ENCODE measurements at places on chromosomes 3 and 15. TPM values are rescaled to one million over a fixed set of nuclear protein-coding genes. Genes with fewer than 3 reads are reported as not detected.

DNA sequence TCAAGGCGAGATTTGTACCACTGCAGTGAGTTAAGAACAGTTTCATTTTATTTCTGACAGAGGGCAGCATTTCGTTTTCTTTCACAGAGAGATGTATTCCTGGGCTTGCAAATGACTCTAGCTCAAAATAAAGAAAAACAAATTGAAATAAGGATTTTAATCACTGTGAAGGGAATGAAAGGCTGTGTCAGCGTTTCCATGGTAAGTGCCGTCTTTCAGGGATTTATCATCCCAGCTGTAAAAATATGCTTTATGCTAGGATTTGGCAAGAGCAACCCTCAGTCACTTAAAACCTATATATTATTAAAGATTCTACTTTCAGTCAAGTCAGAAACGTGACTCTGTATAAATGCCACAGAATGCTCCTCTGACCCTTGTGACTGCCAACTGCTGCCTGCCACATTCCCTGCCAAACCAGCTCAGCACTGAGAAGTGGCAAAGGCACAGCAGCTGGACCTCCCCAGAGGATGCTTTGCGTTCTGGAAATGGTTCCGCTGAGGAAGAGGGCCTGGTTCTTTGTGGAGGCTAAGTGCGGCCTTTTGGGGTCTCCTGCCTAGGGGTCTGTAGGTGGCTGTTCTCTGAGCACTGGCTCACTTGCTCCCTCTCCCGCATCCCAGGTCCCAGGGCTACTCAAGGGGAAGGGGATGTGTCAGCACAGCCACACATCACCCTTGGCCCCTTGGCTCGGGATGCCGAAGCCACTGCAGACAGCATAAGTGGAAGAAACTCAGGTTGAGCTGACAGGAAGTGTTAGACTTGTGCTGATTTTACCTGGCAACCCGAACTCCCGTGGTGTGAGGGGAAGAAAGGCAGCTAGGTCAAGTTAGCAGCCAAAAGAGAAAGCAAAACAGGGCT, 56.6 kb upstream of the POMGNT2 start:
- no peak for DNase-seq

- DNase-seq: no peak
Observed at GRCh38 chr3:104291878-104292277, 1074.8 kb upstream of the ALCAM start.

DNA sequence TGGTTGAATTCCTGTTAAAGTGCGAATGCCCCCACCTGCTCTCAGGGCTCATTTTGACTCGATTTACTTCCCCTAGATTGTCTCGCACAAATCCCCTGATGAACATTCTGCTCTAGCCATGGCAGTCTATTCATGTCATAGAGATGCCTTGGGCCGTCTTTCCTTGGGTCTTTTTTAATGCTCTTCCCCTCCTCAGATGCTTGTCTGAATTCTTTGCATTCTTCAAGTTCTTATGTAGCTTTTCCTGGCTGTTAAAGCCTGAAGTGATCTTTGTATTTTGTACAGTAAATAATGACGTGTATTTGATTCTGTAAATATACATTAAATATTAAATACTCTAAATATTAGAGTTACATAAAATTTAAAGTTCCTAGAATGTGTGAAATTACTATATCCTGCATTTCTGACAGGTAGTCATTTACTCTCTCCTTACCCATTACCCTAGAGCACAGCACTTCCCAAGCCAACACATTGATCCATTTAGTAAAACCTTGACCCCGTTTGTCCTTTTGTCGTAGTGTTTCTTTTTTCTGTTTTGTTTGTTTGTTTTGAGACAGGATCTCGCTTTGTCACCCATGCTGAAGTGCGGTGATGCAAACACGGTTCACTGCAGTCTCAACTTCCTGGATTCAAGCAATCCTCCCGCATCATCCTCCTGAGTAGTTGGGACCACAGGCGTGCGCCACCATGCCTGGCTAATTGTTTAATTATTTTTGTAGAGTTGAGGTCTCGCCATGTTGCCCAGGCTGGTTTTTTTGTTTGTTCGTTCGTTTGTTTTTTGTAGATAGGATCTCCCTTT, 47.9 kb downstream of the YEATS2 start:
- DNase-seq: no peak

- DNase-seq: no peak
Observed at GRCh38 chr15:74815121-74815934, 2.7 kb downstream of the LMAN1L start.

The SCAANT1 gene
- total RNA-seq: not detected

All from mesothelial cell of epicardium (in vitro differentiated cells).